Right ventricle myocardium superior (tissue), 1 donor: ENCODE measurements at places on chromosomes 5 and 9. TPM values are rescaled to one million over a fixed set of nuclear protein-coding genes. Genes with fewer than 3 reads are reported as not detected.

Gene CD74
- 263 TPM for total RNA-seq

Gene SLC27A6
- 82.3 TPM for total RNA-seq

Gene EPB41L4B
- total RNA-seq: 9.9 TPM

Gene SYK
- 6.5 TPM for total RNA-seq
